ENCODE measurements at places on chromosomes 3 and 15. TPM values are rescaled to one million over a fixed set of nuclear protein-coding genes. Genes with fewer than 3 reads are reported as not detected.

PRRT3 gene
- total RNA-seq = 5.8 TPM

GRCh38 chr15:80778621-80778963, 578 bp upstream of the CEMIP start:
- no peak overlapping the region for H3K27ac ChIP-seq
- peaks cover 18% of the 10 kb centered on the region for H3K4me1 ChIP-seq
- H3K36me3 ChIP-seq = no peaks in the 10 kb centered on the region
- no peak for DNase-seq
- peak overlapping the region; percentile 70 for H3K4me3 ChIP-seq

DNA sequence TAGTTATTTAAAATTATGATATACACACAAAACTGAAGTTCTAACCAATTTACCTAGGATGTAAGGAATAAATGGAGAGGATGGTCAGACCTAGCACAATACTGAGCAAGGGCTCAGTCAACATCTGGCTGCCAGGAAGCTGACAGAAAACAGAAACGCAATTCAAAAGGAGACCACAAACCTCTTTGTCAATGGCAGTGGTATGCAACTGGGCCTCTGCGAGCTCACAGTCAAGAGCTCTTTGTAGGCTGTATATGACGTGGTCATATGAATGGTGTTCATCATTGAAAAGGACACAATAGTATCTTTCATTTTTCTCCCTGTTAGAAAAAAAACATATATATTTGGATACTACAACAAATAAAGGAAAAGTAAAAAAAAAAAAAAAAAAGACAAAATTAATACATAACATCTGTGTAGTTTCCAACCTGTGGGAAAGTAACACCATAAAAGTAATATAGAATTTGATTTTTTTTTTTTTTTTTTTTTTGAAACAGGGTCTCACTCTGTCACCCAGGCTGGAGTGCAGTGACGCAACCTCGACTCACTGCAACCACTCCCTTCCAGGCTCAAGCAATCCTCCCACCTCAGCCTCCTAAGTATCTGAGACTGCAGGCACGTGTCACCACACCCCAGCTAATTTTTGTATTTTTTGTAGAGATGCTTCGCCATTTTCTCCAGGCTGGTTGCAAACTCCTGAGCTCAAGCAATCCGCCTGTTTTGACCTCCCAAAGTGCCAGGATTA, 37.9 kb downstream of the UBR1 start:
- no peaks in the 10 kb centered on the region for H3K27me3 ChIP-seq
- no peak for DNase-seq
- peaks cover 9% of the 10 kb centered on the region for H3K36me3 ChIP-seq

DNA sequence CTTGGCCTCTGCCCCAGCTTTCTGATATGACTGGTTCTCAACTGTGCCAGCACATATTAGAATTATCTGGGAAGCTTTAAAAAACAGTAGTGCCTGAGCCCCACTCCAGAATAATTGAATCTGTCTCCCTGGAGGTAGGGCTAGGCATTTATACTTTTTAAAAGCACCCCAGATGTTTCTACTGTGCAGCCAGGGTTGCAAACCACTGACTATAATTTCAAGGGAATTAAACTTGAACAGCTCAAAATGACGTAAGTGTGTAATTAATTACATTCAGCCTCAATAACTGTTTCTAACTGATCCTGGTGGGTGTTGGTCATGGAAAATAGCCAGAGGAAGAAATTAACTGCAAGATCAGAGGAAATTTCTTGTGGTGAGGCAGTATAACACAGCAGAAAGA, 4.4 kb upstream of the IRAK2 start:
- H3K4me3 ChIP-seq = no peak overlapping the region
- no peak overlapping the region for H3K27ac ChIP-seq
- H3K36me3 ChIP-seq = no peaks in the 10 kb centered on the region
- H3K4me1 ChIP-seq = peaks cover 3% of the 10 kb centered on the region
- H3K27me3 ChIP-seq = no peaks in the 10 kb centered on the region

DNA sequence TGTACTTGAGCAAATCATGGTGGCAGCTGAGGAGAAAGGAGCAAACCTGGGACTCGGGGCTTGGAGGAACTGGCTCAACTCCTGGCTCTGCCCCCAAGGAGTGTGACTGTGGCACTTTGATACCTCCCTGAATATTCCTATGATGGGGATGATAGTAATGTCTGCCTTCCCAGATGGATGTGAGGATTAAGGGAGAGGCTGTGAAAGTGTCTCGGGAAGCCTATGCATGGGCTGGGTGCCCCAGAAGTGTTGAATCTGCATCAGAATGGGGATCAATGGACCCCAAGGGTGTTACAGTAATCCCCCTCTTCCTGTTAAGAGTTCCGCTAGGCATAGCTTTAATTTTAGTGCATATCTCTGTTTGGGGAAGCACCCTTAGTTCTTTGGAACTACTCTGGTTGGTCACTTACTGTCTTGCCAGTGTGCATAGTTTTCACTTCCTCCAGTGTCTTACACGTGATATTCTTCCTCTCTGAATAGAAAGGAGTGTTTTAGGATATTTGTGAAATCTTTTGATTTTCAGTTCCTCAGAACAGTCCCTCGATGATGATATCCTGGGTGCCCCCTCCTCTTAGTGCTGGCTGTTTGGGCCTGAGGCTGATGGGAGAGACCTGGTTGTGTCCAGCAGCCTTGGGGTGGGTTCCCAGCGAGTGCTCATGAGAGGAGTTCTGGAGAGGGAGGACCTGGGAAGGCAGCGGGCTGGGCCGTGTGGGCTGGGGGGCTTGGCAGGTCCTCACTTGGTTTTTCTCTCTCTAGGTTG, 97.5 kb downstream of the CHDH start:
- no peaks in the 10 kb centered on the region for H3K27me3 ChIP-seq
- DNase-seq = no peak
- no peaks in the 10 kb centered on the region for H3K4me1 ChIP-seq
- H3K4me3 ChIP-seq = no peak overlapping the region
- H3K27ac ChIP-seq = no peak overlapping the region
- H3K36me3 ChIP-seq = no peaks in the 10 kb centered on the region

EFHB gene
- 0.41 TPM for total RNA-seq

GRCh38 chr15:27570746-27571145, 528.4 kb downstream of the OCA2 start:
- no peak overlapping the region for H3K4me3 ChIP-seq
- H3K27me3 ChIP-seq = no peaks in the 10 kb centered on the region
- no peaks in the 10 kb centered on the region for H3K4me1 ChIP-seq
- DNase-seq = no peak
- no peak overlapping the region for H3K27ac ChIP-seq

DNA sequence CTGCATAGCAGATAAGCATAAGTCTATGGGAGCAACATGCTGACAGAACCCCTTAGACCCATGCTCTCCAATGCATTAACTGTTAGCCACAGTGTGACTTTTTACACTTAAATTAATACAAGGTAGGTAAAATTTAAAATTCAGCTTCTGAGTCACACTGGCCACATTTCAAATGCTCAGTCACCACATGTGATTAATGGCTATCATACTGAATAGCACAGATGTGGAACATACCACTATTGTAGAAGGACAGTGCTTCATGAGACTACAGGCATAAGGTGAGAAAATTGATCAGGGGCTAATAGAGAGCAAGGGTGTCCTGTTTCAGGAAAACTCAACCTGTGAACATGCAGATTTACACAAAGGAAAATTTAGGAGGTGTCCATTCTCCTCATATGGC, 357.0 kb upstream of the SEMA6D start:
- H3K4me1 ChIP-seq = no peaks in the 10 kb centered on the region
- no peak overlapping the region for H3K4me3 ChIP-seq
- no peaks in the 10 kb centered on the region for H3K27me3 ChIP-seq

SLC28A1 gene
- 0.41 TPM for total RNA-seq

- no peak for DNase-seq
- H3K4me3 ChIP-seq = no peak overlapping the region
- no peaks in the 10 kb centered on the region for H3K27me3 ChIP-seq
- no peaks in the 10 kb centered on the region for H3K4me1 ChIP-seq
These were observed 103.8 kb upstream of the CFAP20DC start for GRCh38 chr3:59153648-59154047.

DNA sequence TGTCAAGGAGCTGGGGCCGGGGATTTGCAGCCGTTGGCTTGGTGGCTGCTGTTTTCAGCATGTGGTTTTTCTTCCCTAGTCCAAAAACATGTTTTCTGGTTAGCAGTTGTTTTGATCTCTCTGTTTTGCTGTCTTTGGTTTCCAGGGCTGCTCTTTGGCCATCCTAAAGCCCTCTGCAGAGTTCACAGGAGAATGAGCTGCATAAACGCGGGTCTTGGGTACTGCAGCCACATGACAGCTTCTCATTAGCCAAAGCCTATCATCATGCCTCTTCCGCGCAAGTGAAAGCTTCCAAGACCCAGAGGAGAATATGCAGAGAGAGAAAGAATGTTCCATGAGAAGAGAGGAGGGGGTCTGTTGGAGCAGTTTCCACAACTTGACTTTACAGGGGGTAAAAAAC, 138.5 kb downstream of the NTRK3 start:
- H3K27me3 ChIP-seq = no peaks in the 10 kb centered on the region
- no peak overlapping the region for H3K4me3 ChIP-seq
- H3K4me1 ChIP-seq = peaks cover 12% of the 10 kb centered on the region
- H3K36me3 ChIP-seq = no peaks in the 10 kb centered on the region

MAP1A gene
- 29.8 TPM for total RNA-seq

DNA sequence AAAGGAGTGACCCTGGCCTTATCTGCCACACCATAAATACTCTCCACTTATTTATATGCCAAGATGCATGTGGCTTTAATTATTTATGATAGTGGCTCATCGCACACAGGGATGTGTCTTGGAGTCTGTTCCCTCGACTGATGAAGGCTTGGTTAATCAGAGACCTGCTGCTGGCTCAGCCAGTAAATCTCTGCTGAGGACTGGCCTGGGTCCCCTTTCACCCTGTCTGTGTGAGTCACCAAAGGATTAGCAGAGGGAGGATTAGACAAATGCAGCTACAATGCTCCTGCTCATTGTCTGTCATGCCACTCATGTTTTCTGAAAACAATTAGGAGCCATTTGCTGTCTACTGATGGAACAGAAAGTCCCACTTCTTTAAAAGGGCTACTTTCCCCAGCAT, 226.8 kb downstream of the NTRK3 start:
- H3K27ac ChIP-seq = no peak overlapping the region
- DNase-seq = no peak
- no peak overlapping the region for H3K4me3 ChIP-seq
- no peaks in the 10 kb centered on the region for H3K4me1 ChIP-seq
- H3K36me3 ChIP-seq = peaks cover 9% of the 10 kb centered on the region
